ENCODE measurements at places on chromosomes 2 and 18.

- no peak for DNase-seq
Measured at GRCh38 chr2:60554646-60555065, 1.2 kb upstream of the BCL11A start.

GRCh38 chr18:58827428-58827827 lies 37.2 kb upstream of the ZNF532 start:
- DNase-seq, result no peak

GRCh38 chr2:83054751-83055150 lies 1404.3 kb downstream of the SUCLG1 start:
- no peak for DNase-seq

- DNase-seq, result no peak
Measured at GRCh38 chr2:67243919-67244318, 153.2 kb upstream of the ETAA1 start.

- no peak for DNase-seq
Measured at GRCh38 chr2:626491-627339, 50.5 kb downstream of the TMEM18 start.

DNA sequence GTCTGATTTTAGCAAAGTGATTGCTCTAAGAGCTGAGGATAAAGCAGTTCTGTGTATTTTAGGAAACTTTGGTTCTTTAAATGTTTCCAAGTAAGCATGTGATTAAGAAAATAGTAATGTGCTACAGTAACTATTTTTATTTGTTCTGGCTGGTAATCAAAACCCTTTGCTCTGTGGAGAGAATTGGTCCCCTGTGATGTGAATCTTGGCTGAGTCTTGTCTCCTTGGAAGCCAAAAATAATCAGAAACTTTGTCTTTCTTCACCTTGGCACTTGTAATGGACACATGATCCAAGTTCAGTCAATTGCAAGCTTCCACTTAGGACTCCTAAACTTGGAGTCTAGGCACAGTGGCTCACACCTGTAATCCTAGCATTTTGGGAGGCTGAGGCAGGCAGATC lies 422.7 kb upstream of the CDH20 start:
- no peak for DNase-seq

- no peak for DNase-seq
Measured at GRCh38 chr18:75209129-75209950, at the start of gene PTGR3. PTGR3 (minus strand) TSS chr18:75209139; CDS start chr18:75209058, 81 bp downstream.

- no peak for DNase-seq
Measured at GRCh38 chr2:171991027-171991426, 8.7 kb upstream of the METAP1D start.

GRCh38 chr2:195594248-195594647 lies 62.8 kb upstream of the SLC39A10 start:
- no peak for DNase-seq

GRCh38 chr2:46393865-46394264 lies 85.5 kb upstream of the TMEM247 start:
- DNase-seq, result no peak

- no peak for DNase-seq
Measured at GRCh38 chr2:71006955-71007799, 12.5 kb upstream of the TEX261 start.

Measured in activated CD8-positive, alpha-beta memory T cell treated with anti-CD3 and anti-CD28 coated beads for 48 hours (primary cell).